ENCODE measurements at places on chromosomes 12 and 14.

DNA sequence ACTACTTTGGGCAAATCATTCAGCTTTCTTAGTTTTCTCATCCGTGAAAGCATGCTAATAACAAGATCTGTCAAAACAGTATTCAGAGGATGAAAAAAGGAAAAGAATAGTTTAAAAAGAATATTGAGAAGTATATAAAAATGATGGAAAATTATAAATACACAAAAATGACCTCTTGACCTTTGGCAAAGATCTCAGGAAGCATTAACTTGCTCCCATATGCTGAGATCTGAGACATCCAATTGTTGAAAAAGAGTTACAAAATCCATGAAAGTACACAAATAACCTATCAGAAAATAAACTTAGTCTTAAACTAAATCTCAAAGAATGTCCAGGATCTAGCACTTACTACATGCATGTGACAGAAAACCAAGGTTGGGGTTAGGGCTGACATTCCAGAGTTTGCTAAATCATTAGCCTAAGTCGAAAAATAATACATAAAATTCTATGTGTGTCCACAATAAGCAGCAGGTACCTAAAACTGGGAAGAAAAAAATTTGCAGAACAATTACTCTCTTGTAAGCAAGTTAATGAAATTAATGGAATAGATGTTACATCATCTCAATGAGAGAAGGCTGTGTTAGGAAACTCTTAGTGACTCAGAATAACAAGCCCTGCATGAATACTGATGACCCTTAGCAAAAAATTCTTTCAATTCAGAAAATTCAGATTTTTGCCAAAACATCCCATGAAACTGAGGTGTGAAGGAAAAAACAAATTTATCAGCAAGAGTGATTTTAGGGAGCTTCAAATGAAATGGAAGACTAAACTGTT is 3.4 kb downstream of the PAH start:
- peak; percentile 2 for DNase-seq

GRCh38 chr12:42085594-42085993 is 59.1 kb downstream of the GXYLT1 start:
- DNase-seq = no peak

- DNase-seq = no peak
These were observed 96.8 kb upstream of the SYT10 start for GRCh38 chr12:33536431-33536830.

DNA sequence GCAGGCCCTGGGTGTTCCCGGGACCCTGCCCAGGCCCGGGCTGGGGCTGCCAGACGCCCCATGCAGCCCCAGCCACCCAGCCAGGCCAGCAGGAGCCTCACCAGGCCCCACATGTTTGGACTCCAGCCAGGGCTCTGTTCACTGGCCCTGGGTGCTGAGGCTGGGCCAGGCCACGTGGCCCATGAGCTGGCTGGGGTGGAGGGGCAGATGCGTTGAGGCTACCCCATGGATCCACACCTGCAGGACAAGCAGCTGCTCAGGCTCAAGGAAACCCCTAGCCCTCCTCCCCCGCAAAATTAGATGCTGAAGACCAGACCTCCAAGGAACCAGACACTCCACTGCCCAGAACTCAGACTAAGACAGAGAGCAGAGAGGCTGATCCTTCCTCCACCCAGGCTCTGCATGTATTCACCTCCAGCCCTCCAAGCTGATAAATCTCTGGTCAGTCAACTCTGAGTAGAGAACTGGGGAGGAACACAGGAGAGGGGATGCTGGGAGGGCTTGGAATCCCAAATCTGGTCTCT is 1.6 kb downstream of the CDH24 start:
- DNase-seq = no peak

DNA sequence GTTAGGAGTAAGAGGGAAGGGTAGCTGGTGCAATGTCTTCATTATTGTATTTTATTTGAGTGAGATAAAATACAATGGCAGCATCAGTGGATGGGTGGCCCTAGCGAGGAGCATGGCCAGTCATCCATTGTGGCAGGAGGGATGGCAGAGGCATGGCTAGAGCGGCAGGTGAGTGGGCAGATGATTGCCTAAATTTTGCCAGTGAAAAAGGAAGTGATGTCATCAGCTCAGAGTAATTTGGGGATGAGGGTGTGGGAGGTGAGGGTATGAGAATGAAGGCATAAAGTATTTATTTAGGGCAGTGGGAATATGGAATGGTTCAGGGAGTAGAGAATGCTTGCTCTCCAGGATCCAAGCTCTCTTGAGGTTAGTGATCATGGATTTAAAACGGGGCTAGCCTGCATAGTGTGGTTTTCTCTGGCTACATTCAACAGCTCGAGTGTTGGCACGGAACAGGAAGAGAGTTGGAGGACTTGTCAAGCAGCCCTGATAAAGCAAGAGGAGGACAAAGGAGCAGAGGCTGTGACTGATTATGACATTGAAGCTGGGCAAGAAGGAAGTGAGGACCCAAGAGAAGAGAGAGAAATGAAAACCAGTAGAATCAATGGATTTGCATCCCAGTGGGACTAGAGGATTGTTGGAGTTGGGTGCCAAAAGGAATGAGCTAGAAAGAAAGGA is 18.7 kb upstream of the SERPINA6 start:
- DNase-seq = no peak

- DNase-seq = peak; percentile 72
These were observed 1.1 kb upstream of the ARG2 start for GRCh38 chr14:67618617-67619063.

DNA sequence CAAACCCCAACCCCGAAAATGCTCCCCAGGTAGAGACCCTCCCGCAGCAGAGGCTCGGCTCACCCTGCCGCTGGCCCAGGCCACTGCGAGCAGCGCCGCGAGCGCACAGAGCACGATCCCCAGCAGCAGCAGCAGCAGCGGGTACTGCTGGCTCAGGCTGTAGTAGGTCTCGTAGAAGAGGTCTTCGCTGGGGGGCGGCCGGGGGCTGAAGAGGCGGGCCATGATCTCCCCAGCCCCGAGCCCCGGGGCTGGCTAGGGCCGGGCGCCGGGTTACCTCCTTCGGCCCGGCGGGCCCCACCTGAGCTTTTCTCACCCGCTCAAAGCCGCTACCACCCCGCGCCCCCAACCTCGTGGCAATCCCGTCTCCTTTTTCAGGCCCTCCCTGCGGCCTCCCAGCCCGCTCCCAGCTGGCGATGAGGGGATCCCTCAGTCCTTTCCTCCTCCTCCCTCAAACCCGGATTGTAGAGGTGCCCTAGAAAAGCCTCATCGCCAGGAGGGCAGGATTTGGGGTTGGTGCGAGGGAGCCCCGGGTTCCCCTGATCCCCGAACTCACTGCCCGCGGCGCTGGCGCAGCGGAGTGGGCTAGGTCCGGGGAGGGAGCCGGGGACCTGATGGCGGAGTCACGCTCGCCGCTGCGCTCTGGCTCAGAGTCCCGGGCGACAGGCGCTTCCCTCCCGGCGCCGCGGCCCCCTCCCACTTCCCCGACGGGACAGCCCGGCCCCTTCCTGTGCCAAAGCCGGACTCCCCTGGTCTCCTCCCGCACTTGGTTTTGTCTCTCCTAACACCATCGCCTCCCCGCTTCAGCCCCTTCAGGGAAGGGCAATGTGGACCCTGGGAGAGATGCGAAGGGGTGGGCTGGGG is at the start of gene ADCY4:
TSS of gene ADCY4 (minus strand) at position 641 of the 861 bp plus-strand sequence. CDS start at position 222, 419 bp downstream.
- DNase-seq = no peak

Data from epithelial cell of esophagus (primary cell).